KG1 (cell line): ENCODE measurements at places on chromosomes 7 and 10.

DNA sequence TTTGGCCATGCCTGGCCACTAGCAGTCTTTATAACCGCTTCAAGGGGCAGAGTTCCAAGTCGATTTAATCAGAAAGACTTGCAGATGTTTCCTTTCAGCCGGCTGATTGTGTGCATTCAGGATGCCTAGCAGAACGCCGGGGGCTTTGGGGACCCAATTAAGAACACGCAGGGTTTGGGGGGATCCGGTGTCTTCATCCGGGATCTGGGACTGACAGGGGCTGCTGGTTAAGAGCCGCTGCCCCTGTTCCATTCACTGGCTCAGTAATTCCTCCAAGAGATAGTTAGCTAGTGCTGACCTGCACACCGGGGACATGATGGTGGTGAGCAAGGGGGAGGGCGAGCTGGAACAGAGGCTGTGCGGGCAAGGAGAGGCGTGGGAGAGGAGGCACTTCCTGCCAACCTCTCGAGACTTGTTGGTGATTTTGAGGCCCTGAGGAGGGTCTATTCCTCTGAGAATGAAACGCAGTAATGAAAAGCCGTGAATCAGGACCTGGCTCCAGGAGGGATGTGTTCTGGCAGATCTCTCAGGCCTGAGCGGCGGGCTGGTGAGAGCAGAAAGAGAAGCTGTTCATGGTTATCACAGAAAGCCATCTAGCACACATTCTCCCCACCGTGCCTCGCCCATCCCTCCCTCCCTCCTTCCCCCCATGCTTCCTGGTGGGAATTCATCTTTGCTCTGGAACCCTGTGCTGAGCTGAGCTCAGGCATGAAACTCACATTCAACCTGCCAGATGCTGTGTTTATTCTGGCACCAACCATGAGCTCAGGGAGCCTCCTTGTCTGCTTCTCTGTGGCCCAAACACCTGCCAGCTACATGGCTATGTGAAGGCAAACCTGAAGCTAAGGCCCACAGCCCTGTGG is 152.0 kb downstream of the CCDC3 start:
- DNase-seq: peak; percentile 19

DNA sequence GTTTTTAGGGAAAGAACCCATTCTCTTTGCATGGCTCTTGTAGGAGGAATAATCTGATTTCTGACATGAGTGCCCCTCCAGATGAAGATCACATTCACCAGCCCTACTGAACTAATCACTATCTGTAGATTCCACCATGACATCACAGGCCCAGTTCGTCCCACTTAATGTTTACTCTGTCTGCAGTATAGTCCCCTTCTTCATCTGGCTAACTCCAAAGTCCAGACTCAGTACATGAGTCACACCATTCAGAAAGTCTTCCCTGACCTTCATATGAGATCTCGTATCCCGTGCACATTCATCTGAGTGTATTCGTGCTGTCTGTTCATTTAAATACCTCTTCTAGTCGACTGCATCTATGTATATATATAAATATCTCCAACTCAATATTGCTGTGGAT is 366.5 kb upstream of the AKR1E2 start:
- DNase-seq: no peak

DNA sequence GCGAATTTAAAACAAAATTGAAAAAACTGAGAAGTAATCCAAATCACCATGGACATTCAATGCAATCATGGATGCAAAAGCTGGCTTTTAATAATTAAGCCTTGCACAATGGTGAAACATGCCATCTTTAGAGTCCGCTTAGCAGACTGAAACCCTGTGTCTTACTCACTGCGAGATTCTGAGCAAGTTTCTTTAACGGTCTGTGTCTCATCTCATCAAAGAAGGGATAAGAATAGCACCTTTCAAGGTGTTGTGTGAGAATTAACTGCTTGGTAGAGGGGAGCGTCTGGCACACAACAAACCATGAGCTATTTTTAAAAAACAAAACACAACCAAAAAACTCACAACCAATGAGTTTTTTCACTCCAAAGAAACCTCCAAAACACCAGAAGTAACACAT is 21.4 kb downstream of the ACBD7 start:
- DNase-seq: no peak

DNA sequence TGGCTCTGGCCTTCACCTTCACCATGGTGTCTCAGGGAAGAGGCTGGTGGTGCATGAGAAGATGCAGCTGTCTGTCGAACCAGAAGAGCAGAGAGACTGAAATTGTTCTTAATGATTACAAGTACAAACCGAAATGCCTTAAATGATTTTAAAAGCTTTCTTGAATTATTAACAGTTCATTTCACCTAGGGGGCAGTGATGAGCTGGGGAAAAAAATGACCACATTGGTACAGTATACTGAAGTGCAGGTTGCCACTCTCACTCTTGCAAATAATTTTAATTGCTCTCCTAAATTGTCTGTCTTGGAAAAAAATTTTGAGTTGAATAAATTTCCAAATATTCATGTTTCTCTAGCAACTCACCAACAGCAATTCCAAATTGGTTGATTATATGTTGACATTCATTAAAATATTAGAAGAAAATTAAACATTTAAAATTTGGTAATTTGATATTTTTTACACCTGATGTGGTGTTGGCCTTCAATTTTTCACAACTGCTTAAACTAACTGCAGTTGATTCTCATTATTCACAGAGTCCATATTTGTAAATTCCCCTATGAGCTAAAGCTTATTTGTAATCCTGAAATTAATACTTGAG is 692.6 kb downstream of the ZWINT start:
- DNase-seq: no peak

GRCh38 chr10:122490786-122491680 is 29.7 kb downstream of the HTRA1 start:
- DNase-seq: no peak

- DNase-seq: no peak
These were observed 150.8 kb downstream of the LRRC4 start for GRCh38 chr7:127880454-127880853.

DNA sequence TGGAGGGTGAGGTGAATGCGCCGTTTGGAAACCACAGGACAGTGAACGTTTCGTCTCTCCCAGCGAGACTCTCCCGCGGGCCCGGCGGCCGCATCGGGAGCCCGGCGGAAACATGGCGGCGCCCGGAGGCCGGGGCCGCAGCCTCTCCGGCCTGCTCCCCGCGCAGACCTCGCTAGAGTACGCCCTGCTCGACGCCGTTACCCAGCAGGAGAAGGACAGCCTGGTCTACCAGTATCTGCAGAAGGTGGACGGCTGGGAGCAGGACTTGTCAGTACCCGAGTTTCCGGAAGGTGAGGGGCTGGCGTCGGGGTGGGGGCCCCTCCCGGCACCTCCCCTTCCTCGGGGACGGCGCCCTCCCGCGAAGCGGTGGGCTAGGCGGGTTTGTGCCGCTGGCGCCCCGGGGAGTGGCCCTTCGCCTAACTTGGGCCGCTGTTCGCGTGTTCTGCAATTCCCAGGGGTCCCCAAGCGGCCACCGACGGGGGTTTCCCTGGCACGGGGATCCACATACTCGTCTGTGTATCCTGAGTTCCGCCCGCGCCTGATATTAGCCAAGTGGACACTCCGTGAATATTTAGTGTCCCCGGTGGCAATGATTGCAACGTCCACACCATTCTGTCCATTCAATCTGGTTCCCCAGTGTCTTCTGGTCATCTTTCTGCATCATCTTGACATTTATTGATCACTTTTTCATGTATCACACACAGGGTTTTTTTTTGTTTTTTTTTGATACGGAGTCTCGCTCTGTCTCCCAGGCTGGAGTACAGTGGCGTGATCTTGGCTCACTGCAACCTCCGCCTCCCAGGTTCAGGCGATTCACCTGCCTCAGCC is 514 bp downstream of the NHLRC2 start:
- DNase-seq: peak; percentile 71

- no peak for DNase-seq
These were observed 80.4 kb upstream of the BMPER start for GRCh38 chr7:33824911-33825459.

DNA sequence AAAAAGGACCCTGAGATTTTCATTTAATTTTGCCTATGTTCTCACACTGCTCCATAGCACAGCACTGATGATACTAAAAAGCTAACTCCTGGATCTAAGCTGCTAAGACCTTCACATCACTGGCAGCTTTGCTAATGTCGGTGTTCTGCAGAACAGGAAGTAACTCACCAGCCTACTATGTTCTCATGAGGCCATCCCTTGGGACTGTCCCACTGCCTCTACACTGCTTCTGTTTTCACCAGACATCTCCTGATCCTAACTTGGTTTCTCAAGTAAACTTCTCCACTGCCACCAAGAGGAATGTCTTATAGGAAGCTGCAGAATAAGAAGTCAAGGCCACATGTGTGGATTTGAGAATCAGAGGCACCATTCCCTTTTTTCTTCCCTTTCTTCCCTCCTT is 15.1 kb downstream of the HTR7 start:
- no peak for DNase-seq

DNA sequence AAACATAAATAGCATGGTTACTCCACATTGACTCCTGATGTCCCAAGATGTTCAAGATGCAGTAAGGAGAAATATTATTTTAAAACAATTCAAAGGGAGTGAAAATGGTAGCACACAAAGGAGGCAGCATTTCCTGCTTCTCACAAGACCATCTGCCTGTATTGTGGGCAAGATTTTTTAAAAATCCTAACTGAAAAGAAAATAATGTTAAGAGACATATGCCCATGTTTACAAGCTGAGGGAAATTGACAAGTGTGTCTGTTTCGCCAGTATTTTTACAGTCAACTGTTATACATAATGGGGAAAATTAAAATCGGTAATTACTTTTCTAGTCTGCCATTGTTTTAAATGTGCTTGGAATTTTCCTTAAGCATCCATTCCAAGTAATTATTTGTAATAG is 646.2 kb upstream of the C7orf33 start:
- DNase-seq: no peak

DNA sequence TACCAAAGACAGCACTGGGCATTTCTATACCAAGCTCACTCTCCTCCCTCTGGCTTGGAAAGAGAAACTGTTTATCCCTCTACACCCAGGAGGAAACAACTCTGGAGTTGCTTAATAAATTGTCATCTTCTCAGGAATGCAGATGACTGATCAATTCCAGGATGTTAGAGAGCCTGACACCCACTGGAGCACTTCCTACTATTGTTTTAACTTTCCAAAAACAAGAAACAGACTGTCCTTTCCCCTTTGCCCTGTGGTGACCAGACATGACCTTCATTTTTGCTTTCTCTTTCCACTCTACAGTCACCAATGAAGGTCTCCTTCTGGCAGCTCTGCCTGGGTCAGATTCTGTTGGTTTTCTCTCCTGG is 19.6 kb downstream of the GIMAP4 start:
- peak; percentile 6 for DNase-seq

- no peak for DNase-seq
These were observed 187.8 kb downstream of the COBL start for GRCh38 chr7:51128545-51129435.

GRCh38 chr7:21051865-21052264 is 265.2 kb upstream of the SP8 start:
- DNase-seq: no peak

GRCh38 chr7:139619367-139619657 is 95.8 kb downstream of the CLEC2L start:
- DNase-seq: no peak

GRCh38 chr7:131164025-131164925 is 163.4 kb upstream of the MKLN1 start:
- no peak for DNase-seq

- no peak for DNase-seq
These were observed 202.1 kb downstream of the USP6NL start for GRCh38 chr10:11409357-11409756.

GRCh38 chr7:71095266-71095860 is 36.6 kb upstream of the GALNT17 start:
- no peak for DNase-seq

DNA sequence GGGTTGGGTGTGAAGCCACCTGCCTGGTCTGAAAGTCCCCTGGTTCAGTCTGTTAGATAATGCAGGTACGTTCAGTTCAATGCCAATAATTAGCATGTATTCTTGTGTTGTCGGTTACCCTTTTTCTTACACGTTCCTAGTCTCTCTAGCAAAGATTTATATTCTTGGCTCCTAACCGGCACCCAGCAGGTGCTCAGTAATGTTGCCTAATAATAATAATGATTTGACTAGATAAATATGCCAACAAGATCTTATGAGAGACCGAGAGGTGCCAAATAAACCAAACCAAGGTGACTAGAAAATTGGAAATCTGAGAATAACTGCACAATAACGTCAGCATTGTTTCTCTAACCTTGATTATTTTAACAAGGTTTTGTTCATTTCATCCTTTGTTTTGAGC is 1.1 kb upstream of the SMIM30 start:
- DNase-seq: no peak

- no peak for DNase-seq
These were observed 45.1 kb upstream of the MET start for GRCh38 chr7:116626886-116627285.

DNA sequence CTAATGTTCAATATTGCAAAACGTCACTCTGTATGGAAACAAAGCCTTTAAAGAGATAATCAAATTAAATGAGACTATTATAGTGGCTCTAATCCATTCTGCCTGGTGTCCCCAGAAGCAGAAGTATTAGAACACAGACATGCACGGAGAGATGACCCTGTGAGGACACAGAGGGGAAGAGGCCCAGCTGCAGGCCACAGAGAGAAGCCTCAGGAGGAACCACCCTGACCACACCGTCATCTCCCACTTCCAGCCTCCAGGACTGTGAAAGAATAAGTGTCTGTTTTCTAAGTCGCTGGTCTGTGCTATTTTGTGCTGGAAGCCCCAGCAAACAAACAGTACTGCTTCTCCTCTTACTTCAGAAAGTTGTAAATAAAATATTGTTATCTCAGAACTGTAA is 283.5 kb upstream of the ADARB2 start:
- DNase-seq: peak; percentile 40
